ENCODE measurements at places on chromosomes 2 and 18. TPM values are rescaled to one million over a fixed set of nuclear protein-coding genes. Genes with fewer than 3 reads are reported as not detected.

DNA sequence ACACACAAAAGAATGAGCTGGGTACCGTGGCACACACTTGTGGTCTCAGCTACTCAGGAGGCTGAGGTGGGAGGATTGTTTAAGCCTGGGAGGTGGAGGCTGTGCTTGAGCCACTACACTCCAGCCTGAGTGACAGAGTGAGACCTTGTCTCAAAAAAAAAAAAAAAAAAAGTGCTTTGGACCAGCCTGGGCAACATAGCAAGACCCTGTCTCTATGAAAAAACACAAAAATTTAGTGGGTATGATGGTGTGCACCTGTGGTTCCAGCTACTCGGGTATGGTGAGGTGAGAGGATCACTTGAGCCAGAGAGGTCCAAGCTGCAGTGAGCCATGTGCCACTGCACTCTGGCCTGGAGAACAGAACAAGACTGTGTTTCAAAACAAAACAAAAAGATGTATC lies 10.4 kb downstream of the ZNF512 start:
- DNase-seq, result no peak

The CD8B2 gene
- not detected for total RNA-seq

DNA sequence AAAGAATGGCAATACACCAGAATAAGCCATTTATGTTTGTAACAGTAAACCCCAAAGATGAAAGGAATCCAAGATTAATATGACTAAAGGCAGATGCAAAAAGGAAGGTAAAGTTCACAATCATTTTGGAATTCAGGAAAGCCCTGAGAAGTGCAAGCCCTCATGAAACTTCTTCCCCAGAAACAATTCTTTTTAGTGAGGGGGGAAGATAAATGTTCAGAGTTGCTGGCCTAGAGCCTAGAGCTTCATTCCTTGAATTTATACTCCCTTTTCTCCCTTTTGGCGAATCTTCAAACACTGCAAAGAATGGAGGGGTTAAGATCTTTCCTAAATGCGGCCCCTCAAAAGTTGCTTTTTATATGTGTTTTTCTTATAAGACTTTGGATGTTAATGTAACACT lies 368.8 kb downstream of the MEIS1 start:
- no peak for DNase-seq

The LTBP1 gene
- 94.7 TPM for total RNA-seq

- DNase-seq, result no peak
Observed at GRCh38 chr2:147688242-147688641, 156.6 kb upstream of the ACVR2A start.

GRCh38 chr2:227973241-227973640 lies 101.8 kb downstream of the DAW1 start:
- DNase-seq, result no peak

The IL1R2 gene
- 8.2 TPM for total RNA-seq

DNA sequence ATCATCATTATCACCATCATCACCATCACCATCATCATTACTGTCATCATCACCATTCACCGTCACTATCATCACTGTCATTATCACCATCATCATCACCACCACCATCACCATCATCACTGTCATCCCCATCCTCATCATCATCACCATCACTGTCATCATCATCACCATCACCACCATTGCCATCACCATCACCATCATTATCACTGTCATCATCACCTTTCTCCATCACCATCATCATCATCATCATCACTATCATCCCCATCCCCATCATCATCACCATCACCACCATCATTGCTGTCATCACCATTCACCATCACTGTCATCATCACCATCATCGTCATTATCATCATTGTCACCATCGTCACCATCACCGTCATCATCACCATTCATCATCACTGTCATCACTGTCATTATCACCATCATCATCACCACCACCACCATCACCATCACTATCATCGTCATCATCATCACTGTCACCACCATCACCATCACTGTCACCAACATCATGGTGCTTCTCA lies 9.8 kb downstream of the HPCAL1 start:
- no peak for DNase-seq

GRCh38 chr2:135004005-135004746 lies 43.1 kb downstream of the MAP3K19 start:
- DNase-seq, result peak; percentile 42

The EPB41L3 gene
- 31.5 TPM for total RNA-seq

DNA sequence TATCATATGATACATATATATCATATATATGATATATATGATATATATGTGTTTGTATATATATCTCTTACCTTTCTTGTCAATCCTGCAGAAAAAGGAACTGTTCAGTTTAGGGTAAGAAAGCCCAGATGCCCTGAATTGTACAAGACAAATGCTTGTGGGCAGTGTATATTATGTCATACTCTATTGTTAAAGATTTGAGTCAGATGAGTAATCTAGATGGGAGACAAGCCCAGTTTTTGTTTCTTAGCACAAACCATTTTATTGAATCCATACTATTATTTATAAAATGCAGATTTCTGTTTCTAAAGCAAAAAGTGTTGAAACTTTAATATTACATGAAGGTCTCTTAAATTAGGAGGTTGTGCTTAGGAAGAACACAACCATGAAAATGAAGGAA lies 90.6 kb downstream of the VRK2 start:
- no peak for DNase-seq

DNA sequence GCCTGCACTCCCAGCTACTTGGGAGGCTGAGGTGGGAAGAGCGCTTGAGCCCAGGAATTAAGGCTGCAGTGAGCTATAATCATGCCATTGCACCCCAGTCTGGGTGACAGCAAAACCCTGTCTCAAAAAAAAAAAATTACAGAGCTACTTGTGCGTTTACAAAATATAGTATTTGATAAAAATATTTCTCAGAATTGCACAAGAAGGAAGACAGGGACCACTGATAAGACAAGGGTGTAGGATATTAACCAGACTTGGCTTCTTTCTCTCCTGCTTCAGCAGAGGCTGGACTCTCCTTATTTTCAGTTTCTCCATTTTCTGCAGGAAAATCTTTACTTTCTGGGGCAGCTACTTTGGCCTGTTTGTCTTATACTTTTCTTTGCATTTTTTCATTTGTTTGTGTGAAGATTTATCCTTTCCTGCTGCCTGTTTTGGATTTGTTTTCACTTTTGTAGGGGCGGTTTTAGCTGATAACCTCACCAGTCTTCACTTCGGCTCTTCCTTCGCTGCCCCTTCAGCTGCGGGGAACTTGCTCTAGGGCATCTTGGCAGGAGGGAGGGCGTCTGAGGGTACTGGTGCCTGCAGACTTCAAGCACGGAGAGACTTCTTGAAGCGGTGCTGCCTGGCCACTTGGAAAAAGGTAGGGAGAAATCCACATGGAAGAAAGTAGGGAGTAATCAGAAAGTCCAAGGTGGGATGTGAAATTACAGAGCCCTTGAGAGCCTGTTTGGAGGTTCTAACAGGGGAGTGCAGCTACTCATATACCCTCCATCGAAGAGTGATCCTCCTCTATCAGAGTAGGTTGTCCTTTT lies 14.9 kb upstream of the ZDBF2 start:
- DNase-seq, result no peak

- DNase-seq, result no peak
Observed at GRCh38 chr2:121664086-121664485, 14.8 kb upstream of the CLASP1 start.

DNA sequence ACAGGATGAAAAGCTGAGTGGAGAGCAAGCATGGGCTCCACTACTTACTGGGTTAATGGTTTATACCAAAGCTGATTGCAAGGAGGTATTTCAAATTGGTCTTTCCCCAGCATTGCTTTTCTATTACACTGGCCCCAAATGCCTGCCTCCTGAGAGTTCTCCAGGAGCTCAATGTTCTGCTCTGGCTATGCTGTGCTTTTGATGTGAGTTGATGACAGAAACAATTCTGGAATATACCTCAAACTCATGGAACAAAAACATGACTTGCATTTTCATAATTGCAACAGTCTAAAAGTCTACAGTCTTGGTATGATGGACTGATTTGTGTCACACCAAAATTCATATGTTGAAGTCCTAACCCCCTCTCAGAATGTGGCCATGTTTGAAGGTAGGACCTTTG lies 258.0 kb downstream of the CDH20 start:
- no peak for DNase-seq

DNA sequence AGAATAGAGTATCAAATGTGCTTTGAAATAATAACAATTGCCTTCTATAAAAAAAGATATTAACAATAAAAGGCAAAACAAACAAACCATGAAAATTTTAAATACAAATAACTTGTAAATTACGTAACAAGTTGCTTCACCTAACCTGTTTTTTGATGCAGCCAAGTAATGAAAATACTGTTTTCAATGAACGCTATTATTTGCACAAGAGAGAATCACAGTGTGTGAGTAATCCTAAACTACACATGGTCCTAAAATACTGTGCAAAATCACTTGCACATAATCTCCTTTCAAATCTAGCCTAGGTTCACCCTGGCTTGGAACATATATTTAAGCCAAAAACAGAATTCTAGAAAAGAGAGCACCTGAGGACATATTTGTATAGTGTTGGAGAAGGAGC lies 98.9 kb downstream of the CCDC148 start:
- DNase-seq, result no peak

The PAX8 gene
- 2.8 TPM for total RNA-seq

The SCYGR3 gene
- not detected for total RNA-seq

The INHBB gene
- 18.1 TPM for total RNA-seq

The NIF3L1 gene
- 20.7 TPM for total RNA-seq

The WDR43 gene
- 82.2 TPM for total RNA-seq

DNA sequence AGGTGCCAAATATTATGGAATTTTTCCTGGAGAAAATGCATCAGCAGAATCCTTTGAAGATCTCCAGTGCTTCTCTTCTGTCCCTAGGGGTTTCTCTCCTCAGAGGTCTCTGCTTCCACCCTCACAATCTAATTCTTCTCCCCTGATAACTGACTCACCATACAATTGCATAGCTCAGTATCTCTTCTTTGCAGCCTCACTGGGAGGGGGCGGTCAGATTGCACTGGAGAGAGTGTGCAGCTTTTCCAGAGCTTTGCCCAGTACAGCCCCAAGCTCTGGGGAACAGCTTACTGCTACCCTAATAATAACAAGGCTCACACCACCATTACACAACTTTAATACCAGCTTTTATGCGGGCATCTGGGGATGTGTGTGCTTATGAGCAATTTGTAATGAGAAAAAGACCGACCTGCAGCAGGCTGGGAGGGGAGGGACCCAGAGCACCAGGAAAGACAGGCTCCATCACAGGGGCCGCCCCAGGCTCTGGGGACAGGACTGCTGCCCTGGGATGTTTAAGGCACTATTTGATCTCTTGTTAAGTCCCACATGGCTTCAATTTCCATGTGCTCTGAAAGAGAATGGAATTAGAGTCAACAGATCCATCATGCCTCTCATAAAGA lies 276.6 kb upstream of the SIX2 start:
- DNase-seq, result no peak

- DNase-seq, result no peak
Observed at GRCh38 chr2:104804148-104804890, 49.6 kb upstream of the POU3F3 start.
